Hematopoietic multipotent progenitor cell treated with erythropoietin and hydrocortisone succinate and interleukin-3 and kit ligand, for 8 days (in vitro differentiated cells): ENCODE measurements at places on chromosomes 4 and X.

DNA sequence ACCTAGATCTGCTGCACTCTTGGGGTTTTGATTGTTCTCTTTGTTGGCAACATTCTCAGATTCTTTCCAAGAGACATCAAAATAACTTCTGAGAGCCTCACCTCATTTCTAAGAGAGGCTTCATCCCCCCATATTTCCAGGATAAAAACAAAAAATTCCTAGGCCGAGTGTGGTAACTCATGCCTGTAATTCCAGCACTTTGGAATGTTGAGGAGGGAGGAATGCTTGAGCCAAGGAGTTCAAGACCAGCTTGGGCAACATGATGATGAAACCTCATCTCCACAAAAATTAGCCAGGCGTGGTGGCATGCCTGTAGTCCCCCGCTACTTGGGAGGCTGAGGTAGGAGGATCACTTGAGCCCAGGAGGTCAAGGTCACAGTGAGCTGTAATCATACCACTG is 477.0 kb downstream of the INPP4B start:
- no peak for DNase-seq

GRCh38 chr4:23392860-23393458 is 496.9 kb downstream of the PPARGC1A start:
- no peak for DNase-seq

- no peak for DNase-seq
These were observed 483.6 kb downstream of the BCOR start for GRCh38 chrX:39613997-39614679.

GRCh38 chr4:139599594-139600374 is 43.8 kb upstream of the SETD7 start:
- DNase-seq, result no peak

- no peak for DNase-seq
These were observed 6.8 kb downstream of the BGN start for GRCh38 chrX:153501530-153501929.

DNA sequence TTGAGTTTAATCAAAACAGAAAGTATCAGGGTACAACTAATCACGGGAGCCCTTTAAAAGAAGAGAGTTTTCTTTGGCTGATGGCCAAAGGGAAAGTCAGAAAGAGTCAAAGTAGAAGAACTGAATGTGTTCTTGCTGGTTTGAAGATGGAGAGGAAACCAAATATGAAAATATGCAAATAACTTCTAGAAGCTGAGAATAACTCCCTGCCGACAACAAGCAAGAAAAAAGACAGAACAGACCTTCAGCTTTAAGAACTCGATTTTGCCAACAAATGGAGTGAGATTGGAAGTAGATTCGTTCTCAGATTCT is 903.8 kb downstream of the STIM2 start:
- no peak for DNase-seq

DNA sequence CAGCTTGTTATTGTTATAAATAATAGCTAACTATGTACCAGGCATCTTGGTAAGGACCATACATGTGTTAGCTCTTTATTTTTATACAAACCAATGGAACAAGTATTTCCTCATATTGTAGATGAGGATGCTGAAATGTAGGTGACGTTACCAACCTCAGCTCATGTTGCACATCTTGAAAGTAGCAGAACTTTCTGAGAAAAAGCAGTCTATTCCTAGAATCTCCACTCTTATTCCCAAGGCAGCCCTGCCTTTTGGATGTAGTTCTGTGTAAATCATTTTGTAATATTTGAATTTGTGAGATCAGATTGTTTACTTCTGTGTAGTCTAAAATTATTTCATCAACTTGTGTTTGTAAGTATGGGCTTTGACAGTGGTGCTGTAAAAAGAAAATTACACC is 5.3 kb downstream of the FHDC1 start:
- DNase-seq, result no peak

DNA sequence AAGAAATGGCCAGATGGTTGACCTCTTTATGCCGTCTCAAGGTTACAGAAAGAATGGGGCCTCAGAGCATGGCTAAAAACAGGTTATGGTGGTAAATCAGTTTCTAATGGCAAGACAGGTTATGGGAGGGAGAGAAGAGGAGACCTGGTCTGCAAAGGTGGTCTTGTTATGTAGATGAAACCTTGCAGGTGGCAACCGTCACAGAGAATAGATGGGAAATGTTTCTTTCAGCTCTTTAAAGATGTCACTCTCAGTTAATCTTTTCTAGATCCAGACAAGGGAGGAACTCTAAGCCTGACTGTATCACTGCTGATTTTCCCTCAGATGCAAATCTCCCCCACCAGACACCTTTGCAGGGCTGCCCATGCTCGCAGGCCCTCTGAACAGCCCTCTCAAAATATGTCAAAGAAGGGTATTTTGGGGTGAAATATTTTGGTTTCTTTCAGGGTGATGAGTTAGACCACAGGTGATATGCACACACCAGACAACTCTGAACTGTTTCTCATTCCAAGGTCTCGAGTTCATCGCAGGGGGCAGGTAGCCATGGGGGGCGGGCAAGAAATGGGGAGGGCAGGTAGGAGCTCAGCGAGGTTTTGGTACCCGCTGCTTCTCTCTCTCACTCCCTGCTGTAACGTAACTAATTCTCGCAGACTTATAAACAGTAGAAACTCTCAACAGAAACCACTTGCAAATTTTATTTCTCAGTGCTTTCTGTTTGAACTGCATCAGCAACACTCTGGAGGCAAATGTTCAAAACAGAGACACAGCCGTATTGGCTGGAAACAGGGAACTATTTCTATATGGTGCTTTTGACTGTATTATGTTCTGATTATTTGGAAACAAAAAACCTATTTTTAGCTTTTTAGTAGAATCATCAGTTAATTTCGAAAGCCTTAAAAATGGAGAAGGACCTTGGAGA is 32.4 kb downstream of the CASP3 start:
- DNase-seq, result no peak

DNA sequence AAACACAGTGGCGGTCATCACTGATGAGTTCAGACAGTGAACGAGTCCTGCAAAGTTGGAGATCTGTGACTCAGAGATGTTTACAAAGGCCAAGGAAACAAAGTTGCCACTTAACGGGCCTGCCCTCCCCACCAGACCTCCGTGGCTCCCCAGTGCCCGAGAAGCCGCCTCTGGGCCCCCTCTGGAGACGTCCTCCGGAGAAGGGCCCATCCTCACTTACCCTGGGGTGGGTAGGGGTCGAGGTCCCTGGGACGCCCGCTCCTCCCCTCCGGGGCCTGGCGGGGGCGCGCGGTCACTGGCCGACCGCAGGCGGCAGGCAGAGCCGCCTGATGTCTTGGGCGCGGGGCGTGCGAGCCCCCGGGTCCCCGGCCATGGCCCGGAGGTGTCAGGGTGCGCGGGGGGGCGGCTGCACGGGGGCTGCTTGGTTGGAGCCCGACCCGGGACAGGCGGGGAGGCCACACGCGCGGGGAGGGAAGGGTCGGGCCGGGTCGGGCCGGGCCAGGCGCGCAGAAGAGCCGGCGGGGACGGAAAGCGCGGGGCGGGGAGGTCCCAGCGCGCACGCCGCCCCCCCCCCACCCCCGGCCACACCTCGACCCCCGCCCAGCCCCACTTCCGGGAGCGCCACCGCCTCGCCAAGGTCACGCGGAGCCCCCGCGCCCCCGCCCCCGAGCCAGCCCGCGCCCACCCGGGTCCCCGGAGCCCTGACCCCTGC is 529 bp downstream of the DHRSX start:
- peak; percentile 45 for DNase-seq
